ENCODE measurements at places on chromosomes 12 and 14. TPM values are rescaled to one million over a fixed set of nuclear protein-coding genes. Genes with fewer than 3 reads are reported as not detected.

- DNase-seq = no peak
These were observed 7.4 kb downstream of the PLEKHG6 start for GRCh38 chr12:6317693-6318439.

The TSPAN8 gene
- total RNA-seq = not detected

The LRRC10 gene
- not detected for total RNA-seq

DNA sequence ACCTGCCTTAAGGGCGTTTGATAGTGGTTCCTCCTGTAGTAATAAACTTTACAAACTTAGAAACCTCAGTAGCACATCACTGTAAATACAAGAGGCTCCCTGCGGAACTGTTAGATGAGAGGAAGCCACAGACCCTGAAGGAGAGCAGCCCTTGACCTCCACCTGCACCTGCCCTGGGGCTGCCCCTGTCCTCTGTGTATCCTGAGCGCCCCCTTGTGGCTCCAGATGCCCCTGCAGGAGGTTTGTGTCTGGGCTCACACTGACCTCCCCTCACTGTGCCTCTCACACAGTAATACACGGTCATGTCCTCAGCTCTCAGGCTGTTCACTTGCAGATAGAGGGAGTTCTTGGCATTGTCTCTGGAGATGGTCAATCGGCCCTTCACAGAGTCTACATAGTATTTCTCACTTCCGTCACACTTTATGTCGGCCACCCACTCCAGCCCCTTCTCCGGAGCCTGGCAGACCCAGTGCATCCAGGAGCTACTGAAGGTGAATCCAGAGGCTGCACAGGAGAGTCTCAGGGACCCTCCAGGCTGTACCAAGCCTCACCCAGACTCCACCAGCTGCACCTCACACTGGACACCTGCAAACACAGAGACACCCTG, 1059.8 kb downstream of the TMEM121 start:
- no peak for DNase-seq

The ART4 gene
- total RNA-seq = 2.0 TPM

GRCh38 chr12:53292426-53292825, 2.9 kb upstream of the PFDN5 start:
- DNase-seq = no peak

- no peak for DNase-seq
These were observed 86.0 kb downstream of the SCFD1 start for GRCh38 chr14:30708157-30708556.

DNA sequence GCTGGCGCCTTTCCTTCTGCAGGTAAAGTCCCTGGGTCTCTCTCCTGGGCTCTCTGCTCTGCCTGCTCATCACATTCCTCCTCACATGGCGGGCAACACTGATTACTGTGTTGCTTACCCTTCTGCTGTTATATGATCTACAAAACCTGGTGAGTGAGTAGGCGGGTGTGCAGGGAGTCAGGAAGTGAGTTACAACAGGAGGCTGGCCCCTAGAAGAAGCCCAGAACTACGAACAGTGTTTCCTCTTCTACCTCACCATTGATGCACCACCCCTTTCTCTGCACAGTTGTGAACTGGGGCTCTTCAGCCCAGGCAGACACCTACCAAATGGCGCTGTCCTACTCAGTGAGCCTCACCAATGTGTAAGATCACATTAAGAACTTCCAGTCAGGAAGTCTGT, 4.9 kb upstream of the KLHL33 start:
- no peak for DNase-seq

Measured in esophagus muscularis mucosa (tissue), 4 donors.